ENCODE measurements at places on chromosomes 1 and 21. TPM values are rescaled to one million over a fixed set of nuclear protein-coding genes. Genes with fewer than 3 reads are reported as not detected.

DNA sequence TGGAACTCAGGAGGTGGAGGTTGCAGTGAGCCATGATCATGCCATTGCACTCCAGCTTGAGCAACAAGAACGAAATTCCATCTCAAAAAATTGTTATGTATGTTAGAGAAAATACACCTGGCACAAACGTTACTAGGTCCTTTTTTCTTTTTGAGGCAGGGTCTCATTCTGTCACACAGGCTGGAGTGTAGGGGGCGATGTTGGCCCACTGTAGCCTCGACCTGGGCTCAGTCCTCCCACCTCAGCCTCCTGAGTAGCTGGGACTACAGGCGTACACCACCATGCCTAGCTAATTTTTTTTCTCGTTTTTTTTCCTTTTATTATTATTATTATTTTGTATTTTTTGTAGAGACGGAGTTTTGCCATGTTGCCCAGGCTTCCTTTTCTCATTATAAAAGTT is 4.4 kb downstream of the HAX1 start:
- no peak for DNase-seq

DNA sequence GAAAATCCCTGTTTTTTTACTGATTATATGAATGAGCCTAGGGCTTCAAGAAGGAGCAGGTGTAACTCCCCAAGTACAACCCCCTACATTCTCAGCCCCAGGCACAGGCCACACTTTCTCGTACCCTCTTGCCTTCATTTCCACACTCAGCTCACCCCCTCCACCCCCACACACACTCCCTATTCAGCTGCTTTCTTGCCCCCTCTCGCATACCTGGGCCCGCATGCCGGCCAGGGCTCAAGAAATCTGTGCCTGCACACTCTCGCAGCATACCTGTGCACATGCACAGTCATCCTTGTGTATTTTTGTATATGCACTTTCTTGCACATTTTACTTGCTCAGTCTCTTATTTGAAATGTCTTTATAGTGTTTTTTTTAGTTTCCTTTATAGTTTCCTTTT is 2.0 kb downstream of the PTPRF start:
- DNase-seq = no peak

GRCh38 chr21:25054689-25055088 is 552.6 kb downstream of the MRPL39 start:
- DNase-seq = no peak

The VWA5B1 gene
- total RNA-seq = not detected

DNA sequence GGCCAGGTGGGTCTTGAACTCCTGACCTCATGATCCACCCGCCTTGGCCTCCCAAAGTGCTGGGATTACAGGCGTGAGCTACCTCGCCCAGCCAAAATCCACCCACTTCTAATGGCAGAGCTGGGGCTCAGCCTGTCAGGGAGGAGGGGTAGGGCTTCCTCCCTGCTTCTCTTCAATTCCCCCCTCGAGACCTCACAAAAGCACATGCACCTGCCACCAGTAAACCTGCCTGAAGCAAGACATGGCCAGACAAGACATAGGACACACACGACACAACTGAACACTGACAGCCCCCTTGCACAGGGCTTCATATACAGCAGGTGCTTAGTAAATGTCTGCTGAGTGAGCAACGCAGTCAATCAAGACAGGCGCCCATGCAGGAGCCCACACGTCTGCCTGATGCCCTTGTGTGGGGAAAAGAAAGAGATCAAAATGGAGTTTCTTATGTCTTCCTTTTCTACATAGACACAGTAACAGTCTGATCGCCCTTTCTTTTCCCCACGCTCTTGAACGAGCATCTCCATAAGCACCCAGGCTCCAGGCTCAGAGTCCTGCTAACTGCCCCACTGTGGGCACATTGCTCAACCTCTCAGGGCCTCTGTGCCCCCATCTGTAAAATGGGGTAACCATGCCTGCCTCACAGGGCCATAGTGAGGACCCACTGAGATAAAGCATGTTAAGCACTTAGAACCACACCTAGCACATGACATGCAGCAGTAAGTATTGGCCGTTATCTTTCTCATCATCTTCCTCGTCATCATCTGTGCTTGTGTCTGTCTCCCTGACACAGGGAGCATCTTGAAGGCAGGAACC is 8.8 kb downstream of the SDC3 start:
- no peak for DNase-seq

The BTBD19 gene
- 15.1 TPM for total RNA-seq
